ENCODE measurements at places on chromosomes 3 and 15. TPM values are rescaled to one million over a fixed set of nuclear protein-coding genes. Genes with fewer than 3 reads are reported as not detected.
A peak's percentile ranks its signal among the peaks of the same experiment; 100 is the strongest.

Gene C3orf85
- not detected for total RNA-seq

Gene C2CD4A
- total RNA-seq: 0.24 TPM

Gene GOLGA8R
- total RNA-seq: 2.6 TPM

DNA sequence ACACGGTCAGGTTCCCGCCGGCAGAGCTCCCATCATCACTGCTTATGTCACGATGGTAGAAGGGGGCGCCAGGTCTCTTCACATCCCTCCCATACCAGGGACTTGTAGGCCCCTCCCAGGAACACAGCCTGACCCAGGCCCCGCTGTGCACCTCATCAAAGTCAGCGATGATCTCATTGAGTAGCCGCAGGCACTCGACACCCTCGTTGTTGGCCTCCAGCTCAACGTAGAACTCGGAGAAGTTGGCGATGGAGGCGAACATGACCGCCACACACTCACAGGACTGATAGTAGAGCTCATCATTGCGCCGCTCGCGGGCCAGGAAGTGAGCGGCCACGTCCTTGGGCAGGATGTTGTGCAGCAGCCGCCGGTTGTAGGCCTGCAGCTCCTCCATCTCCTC, 89.2 kb downstream of the SEC22A start:
- H3K27me3 ChIP-seq: no peaks in the 10 kb centered on the region
- no peaks in the 10 kb centered on the region for H3K36me3 ChIP-seq
- H3K27ac ChIP-seq: no peak overlapping the region
- no peak overlapping the region for H3K4me3 ChIP-seq
- DNase-seq: peak; percentile 59

DNA sequence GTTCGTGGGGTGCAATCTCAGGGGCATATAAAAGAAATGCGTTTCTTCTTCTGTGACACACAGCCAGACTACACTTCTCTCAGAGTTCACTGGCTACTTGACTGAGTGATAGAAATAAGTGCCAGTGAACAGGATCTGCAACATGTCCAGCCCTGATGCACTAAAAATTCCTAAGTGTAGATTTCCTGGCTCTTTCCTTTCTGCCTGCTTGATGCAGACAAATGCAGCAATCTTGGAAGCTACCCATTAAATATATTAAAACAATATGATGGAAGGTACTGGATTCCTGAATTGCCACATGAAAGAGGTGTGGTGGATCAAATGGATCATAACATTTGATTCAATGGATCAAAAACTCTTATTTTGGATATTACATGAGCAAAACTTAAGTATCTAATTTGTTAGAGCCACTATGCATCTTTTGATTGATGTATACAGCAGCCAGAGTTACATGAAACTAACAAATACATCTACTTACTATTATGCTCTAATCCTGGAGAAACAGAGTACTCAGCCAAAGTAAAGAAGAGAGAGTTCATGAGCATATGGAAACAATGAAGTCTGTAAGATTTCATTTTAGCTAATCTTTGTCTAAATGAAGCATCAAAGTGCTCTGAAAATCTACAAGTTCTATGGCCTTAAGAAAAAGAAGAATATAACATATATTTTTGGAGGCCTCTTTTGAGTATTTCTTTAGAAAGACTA, 222.6 kb downstream of the ZNF385D start:
- H3K36me3 ChIP-seq: no peaks in the 10 kb centered on the region
- no peak for DNase-seq
- no peak overlapping the region for H3K4me3 ChIP-seq
- H3K27me3 ChIP-seq: no peaks in the 10 kb centered on the region
- no peaks in the 10 kb centered on the region for H3K4me1 ChIP-seq
- H3K27ac ChIP-seq: no peak overlapping the region

GRCh38 chr3:175659670-175660350, 800.7 kb downstream of the NAALADL2 start:
- H3K4me3 ChIP-seq: no peak overlapping the region
- DNase-seq: no peak
- no peaks in the 10 kb centered on the region for H3K27me3 ChIP-seq
- no peaks in the 10 kb centered on the region for H3K36me3 ChIP-seq
- no peak overlapping the region for H3K27ac ChIP-seq

DNA sequence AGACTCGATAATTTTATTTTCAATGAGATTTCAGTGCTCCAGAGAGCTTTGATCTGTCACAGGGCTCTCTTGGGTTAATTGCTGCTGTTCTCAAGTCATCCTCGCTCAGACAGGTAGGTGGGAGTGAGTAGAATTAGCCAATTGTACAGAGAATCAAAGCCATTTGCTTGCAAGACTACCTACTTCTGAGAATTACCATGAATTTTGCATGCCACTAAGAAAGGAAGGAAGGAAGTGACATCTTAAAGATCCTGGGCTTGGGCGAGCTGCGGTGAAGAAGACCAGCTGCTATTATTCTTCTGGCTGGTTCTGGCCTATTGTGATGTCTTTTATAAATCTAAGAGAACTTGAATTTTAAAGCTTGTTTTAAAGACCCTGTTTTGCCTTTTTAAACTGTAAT, 154.1 kb upstream of the LPP start:
- no peak for DNase-seq
- H3K27me3 ChIP-seq: no peaks in the 10 kb centered on the region
- no peaks in the 10 kb centered on the region for H3K36me3 ChIP-seq
- peaks cover 3% of the 10 kb centered on the region for H3K4me1 ChIP-seq

GRCh38 chr15:67196222-67196621, 58.2 kb downstream of the AAGAB start:
- peaks cover 4% of the 10 kb centered on the region for H3K4me1 ChIP-seq
- no peaks in the 10 kb centered on the region for H3K27me3 ChIP-seq
- no peak overlapping the region for H3K27ac ChIP-seq
- peaks cover 7% of the 10 kb centered on the region for H3K36me3 ChIP-seq
- no peak overlapping the region for H3K4me3 ChIP-seq

GRCh38 chr3:43389388-43390254, 103.3 kb downstream of the SNRK start:
- DNase-seq: peak; percentile 83
- no peak overlapping the region for H3K4me3 ChIP-seq
- peak overlapping the region; percentile 86 for H3K27ac ChIP-seq
- H3K36me3 ChIP-seq: no peaks in the 10 kb centered on the region
- H3K4me1 ChIP-seq: peaks cover 30% of the 10 kb centered on the region
- no peaks in the 10 kb centered on the region for H3K27me3 ChIP-seq

All from upper lobe of left lung (tissue), 6 donors.